ENCODE measurements at places on chromosomes 12 and 14. TPM values are rescaled to one million over a fixed set of nuclear protein-coding genes. Genes with fewer than 3 reads are reported as not detected.

The NTF3 gene
- not detected for total RNA-seq

DNA sequence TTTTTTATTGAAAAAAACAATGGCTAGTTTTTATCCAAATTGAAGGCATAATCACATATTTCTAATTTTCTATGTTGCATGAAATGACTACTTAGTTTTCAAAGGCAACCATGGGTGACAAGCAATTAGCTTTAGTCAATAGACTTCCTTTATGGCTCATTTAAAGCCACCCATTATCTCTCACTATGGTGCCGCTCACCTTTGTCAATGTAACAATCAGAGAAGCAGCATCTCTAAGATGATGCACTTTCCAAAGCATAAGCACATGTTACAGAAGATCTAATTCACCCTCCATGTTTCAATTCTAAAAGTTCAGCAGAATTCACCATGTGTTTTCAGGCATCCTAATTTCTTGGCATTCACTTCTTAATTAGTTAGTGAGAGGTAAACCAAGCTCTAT lies 166.6 kb upstream of the RPL10L start:
- DNase-seq, result no peak

- no peak for DNase-seq
Measured at GRCh38 chr12:46179693-46180452, 89.0 kb downstream of the SLC38A1 start.

DNA sequence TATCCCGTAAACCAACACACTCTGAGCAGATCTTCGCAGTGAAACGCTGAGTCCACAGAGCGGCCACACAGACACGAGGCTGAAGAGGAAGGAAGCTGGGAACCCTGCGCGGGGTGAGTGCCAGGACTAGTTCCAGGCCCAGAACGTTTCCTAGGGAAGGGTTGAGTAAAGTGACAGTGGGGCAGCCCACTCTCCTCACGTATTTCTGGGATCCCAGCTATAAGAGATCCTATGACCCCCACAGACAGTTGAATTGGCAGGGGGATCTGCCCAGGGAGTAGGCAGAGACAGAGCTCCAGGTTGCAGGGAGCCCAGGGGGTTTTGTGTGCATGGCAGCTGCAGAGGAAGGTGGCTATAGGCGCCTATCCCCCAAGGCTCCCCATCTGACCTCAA lies 51.1 kb downstream of the GTF2A1 start:
- no peak for DNase-seq

The KLHL33 gene
- not detected for total RNA-seq

DNA sequence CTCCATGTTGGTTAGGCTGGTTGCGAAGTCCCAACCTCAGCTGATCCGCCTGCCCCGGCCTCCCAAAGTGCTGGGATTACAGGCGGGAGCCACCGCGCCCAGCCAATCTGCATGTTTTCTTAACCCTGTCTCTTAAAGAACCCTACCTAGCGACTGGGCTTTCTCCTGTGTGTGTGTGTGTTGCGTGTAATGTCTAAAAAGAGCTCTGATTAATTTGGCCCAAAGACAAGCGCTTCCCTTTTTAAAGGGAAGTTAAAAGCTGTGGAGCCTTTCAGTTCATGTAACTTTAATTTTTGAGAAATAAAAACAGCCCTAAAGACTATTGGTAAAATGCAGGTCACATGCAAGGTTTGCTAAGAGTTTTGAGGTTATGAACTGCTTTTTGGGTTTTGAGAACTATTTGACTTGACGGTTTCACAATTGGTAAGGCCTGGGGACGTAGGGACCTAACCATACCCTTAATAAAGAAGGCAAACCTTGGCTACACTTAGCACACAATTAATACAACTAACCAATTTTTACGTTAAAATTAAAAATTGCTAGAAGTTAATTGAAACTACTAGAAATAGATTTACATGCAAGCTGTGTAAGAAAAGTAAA lies 103.2 kb downstream of the KCNMB4 start:
- DNase-seq, result no peak

The NAV3 gene
- 6.7 TPM for total RNA-seq

GRCh38 chr12:75655315-75655806 lies 144.0 kb upstream of the KRR1 start:
- no peak for DNase-seq

The TMEM132C gene
- total RNA-seq, result not detected

DNA sequence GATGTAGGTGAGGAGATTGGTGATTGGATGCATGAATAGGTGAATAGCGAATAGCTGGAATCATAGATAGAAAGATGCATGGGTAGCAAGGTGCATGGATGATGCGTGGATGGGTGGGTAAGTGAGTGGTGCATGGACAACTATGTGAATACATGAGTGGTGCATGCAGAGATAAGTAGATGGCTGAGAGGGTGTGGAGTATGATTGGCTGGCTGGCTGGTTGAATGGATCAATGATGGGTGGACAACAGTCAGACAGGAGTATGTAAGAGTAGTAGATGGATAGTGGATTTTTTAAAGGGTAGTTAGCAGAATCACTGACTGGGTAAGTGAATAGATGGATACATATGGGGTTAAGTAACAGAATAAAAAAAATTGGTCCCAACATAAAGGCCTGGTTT lies 33.9 kb downstream of the SERPINA3 start:
- no peak for DNase-seq

GRCh38 chr12:74689071-74689655 lies 151.5 kb downstream of the ATXN7L3B start:
- DNase-seq, result no peak

DNA sequence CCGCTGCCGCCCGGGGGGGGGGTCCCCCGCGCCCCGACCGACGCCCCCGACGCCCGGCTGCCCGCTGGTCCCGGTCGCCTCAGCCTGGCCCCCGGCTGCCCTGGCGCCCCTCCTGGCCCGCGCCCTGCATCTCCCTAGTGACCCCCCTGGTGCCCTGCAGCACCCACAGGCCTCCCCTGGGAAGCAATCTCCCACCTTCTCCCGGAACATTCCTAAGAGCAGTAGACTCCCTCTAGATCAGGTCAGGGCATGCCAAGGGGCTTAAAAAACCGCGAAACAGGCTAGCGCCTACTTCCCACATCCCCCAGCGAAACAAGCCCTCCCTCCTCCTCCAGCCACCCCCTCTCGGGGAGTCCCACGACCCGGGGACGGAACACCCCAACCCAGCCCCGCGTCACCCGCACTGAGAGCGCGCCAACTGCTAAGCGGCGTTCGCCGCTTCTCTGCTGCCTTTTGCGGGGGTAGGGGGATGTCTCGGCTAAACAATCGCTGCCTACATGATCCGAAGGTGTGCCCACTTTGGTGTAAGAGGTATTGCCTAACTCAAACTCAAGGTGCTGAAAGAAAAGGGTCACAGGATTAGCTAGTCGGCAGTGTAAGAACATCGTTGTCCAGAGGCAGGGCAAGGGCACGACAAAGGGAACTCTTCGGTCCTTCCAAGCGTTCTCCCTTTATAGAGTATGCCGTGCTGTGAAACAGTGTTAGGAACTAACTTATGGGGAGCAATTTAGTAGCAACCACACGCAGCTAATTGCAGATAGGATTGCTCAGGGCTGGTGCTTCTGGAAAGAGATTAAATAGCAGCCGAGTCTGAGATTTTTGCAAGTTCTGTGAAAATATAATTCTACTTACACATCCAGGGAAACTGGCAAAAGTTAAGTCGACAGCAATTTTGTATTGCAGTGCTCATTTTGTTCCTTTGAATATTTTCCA lies 619 bp upstream of the NTN4 start:
- peak; percentile 35 for DNase-seq

DNA sequence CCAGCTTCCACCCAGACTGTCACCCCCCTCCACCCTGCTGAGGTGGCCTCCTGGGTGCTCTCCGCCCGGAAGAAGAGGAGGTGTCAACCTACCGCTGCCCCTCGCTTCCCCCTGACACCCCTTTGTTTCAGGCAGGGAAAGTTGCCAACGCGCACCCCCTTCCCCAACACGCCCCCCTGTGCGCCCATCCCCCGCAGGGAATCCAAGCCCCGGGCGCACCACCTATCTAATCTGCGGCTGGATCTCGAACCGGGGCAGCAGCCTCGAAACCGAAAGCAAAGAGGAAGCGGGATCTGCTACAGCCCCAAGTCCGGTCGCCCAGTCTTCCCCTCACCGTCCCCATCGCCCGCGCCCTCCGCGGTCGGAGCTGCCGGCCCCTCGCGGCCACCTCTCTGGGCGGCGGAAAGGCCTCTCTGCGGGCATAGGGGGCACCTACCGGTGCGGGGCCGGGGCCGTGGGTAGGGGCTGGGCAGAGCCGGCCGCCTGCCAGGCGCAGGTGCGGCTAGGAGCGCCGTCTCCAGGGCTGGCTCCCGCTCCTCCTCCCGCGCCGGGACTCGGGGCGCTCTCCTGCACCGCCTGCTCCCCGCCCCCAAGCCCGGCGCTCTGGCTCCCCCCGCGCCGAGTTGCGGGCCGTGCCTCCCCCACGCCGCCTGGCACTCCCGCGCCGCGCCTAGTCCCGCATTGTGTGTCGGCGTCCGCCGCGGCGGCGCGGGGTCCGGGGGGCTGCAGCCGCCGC lies 18.3 kb upstream of the PLEKHH1 start:
- DNase-seq, result peak; percentile 33

The NANOG gene
- not detected for total RNA-seq

DNA sequence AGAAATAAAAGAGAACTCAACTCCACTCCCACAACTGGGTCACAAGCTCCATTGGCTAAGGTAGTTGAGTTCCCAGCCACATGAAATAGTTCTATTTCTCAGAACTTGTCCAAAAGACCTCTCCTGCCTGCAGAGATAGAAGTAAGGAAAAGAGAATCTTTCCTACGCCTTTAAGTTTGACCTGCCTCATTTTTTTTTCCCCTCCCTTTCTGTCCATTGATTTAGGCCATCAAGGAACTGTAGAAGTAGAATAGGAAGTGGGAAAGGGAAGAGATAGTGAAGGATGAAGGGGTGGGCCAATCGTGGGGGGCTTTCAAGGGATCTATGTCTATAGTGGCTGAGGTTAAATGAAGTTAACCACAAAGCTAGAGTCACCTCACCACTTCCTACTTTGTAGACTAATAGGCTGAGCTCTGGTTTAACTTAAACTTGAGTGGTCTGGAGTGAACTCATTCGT lies 13.9 kb upstream of the NUDT4 start:
- DNase-seq, result no peak

The COX8C gene
- not detected for total RNA-seq
